GM12864 (cell line): ENCODE measurements at places on chromosomes 6 and 20.

DNA sequence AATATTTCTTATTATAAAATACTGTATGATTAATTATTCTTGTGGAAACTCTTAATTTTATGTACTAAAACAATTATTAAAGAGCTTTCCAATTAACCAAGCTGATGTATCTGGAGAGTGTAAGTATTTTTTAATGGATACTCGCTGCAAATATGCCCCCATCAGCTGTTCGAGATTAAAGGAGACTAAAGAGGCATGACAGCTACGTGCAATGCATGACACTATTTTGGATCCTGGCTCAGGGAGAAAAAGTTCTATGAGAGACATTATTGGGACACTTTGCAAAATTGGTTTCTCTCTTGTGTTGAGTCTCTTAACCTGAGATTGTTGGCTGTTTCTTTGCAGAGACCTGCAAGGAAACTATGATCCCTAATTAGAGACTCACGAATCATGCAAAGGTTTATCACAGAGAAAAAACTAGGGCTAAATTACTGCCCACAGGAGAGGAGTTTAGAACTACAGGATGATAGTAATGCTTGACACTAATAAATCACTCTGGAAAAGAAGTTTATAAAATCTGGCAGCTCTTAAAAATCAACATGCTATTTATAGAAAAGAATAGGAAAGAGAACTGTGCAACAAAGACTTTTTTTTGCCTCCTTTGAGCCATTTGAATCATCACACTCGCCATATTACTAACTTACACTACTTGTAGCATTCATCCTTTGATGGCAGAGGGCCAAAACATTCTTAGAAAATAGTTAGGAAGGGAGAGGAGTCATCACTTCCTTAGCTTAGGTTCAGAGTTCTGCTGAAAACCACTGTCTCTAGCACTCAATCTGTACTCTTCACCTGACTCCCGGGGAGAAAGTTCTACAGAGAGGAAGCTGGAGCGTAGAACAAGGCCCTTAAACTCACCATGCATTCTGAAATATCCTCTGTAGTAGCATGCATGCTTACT, 25.3 kb downstream of the NRN1 start:
- no peak for DNase-seq

DNA sequence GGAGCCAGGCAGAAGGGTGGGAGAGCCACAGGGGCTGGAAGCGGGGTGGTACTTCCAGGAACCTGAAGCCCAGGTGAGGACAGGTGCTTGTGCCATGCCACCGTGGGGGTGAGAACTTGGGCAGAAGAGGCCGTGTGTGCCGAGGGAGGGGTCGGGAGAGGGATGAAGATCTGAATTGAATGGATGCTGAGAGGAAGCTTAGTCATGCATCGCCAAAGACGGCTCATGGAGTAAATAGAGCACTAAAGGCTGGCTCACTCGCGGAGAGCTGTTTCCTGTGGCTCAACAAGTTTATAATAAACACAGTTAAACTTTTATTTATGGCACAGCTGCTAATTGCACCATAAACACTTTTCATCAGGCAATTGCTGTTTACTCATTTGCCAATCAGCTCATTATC, 21.7 kb upstream of the MYT1 start:
- no peak for DNase-seq

- DNase-seq: no peak
These were observed 11.4 kb downstream of the TRIM38 start for GRCh38 chr6:25973923-25974555.

- no peak for DNase-seq
These were observed 37.8 kb upstream of the SMAP1 start for GRCh38 chr6:70629929-70630328.

GRCh38 chr6:98843271-98844243, 9.2 kb downstream of the POU3F2 start:
- DNase-seq: no peak

- no peak for DNase-seq
These were observed 15.7 kb upstream of the QKI start for GRCh38 chr6:163398815-163399214.

GRCh38 chr6:37136821-37137200, 33.1 kb upstream of the PIM1 start:
- no peak for DNase-seq

DNA sequence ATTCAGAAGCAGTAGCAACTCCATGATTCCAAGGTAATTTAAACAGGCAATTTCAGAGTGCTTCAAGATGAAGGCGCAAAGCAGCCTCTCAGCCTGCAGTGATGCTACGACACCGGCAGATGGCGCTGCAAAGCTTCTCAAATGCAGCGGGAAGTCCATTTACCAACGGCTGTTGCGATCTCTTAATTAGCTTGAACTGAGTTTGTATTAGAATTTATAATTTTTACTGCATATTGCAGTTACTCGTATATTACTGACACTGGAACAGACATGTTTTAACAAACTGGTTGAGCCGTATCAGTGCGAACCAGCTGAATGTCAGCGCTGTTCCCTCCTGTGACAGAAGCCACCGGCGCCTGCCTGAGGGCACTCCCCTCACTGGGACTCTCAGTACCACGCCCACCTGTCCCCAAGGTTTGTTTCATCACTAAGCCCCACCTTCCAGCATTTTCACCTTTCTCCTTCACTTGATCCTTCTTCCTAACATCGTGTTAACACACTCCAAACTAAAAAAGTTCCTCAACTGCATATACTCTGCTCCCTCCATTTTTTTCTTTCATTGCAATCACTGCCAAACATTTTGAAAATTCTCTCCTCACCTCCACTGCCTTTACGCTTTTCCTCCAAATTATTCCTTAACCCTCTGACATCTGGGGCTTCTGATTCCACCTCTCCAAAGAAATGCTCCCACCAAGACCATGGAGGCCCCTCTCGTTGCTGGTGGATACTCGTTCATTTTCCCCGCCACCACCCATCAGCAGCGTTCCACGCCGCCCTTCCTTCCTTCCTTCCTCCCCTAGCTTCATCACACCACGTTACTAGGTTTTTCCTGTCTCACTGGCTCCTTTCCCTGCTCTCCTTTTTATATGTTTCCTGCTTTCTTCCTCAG, 14.5 kb downstream of the GNL1 start:
- DNase-seq: peak; percentile 70

DNA sequence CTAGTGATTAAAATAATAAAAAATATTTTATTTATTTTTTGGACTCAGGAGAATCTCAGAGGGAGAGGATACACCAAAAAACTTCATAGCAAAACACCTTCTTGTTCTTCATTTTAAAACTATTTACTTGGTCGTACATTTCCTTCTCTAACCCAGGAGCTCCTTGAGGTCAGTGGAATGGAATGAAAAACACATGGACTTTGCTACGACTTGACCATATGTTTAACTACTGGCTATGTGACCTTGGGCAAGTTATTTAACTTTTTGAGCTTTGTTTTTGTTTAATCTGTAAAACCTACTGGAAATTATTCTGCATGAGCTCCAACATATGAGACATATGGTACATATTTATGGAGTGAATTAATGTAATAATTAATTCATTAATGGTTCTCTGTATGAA, 1005.5 kb upstream of the CITED2 start:
- DNase-seq: no peak

- no peak for DNase-seq
These were observed 71.3 kb upstream of the FOXC1 start for GRCh38 chr6:1538369-1538768.

GRCh38 chr6:1821164-1821512, 211.4 kb downstream of the FOXC1 start:
- DNase-seq: no peak

GRCh38 chr6:12750416-12750815, 33.8 kb downstream of the PHACTR1 start:
- no peak for DNase-seq

DNA sequence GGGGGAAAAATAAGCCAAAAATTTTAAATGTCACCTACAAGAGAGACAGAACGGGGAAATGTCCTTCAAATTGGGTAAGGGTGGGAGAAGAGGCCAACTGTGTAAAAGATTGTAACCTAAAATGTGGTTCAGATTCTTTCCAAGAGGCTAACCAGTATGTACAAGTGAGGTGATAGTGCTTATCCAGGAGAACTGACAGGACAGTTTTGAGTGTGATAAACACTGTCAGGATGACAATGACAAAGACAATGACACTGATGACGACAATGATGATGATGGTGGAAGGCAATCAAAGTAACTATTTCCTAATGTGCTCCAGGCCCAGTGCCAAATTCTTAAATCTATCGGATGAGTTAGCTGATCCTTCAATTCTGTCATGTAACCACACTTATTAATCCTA, 57.3 kb downstream of the TASP1 start:
- no peak for DNase-seq

DNA sequence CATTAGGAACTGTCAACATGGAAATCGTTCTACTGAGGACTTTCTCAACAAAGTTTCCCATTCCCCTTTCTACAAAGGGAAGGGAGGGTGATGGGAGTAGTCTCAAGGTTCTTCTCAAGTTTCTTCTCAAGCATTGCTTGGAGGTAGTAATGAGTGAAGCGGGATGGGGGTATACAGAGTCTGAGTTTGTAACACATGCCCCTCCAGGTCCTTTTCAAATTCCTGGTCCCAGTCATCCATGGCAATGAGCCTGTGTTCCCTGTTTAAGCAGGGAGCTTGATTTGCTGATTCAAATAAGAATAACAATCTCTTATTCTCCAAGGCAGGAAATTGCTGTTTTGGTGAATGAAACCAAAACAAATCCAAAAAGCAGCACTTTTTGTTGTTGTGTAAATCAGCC, 45.5 kb downstream of the MYLK4 start:
- no peak for DNase-seq

- DNase-seq: no peak
These were observed 131.4 kb upstream of the TRAF3IP2 start for GRCh38 chr6:111737065-111737521.

DNA sequence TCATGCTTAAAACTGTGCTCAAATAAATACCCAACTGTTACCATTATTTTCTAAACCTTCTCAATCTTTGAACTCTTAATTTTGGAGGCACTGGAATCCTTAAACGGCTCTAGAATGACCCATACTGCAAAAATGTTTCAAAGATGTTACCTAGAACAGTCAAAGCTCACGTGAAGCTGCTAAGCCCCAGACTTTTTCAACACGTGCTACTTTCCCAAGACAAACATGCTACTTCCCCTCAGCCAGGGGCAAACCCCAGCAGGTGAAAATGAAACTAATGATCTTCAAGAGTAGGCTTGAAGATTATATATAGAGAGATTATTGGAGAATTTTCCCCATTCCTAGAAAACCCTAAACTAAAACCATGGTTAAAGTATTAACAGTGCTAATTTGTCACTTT, 28.1 kb downstream of the HUS1B start:
- DNase-seq: no peak

DNA sequence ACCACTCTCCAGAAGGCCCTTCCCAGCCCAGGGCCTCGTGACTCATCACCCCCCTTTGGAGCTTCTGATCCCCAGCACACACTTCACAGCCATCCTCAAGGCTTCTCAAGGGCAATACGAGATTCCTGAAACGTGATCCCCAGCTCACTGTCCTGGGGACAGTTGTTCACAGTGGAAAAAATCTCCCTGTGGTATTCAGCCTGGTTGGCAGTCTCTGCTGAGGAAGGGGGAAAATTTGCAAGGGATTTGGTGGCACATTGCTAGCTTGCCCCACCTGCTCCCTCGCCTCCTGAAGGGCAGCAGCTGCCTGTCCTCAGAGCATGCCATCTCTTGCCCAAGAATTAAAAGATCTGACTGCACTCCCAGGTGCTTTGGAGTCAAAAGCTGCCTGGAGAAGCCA, 20.7 kb upstream of the PKHD1 start:
- DNase-seq: no peak

DNA sequence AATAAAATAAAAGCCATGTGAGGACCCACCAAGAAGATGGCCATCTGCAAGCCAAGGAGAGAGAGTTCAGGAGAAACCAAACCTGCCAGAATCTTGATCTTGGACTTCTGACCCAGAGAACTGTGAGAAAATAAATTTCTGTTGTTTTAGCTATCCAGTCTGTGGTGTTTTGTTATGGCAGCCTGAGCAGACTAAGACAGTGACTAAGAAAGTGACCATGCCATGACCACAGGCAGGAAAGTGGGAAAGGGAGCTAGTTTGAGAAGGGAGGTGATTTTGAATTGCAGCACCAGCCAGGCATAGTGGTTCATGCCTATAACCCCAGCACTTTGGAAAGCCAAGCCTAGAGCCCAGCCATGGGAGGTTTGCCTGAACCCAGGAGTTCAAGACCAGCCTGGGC, 21.9 kb upstream of the C6orf62 start:
- no peak for DNase-seq

DNA sequence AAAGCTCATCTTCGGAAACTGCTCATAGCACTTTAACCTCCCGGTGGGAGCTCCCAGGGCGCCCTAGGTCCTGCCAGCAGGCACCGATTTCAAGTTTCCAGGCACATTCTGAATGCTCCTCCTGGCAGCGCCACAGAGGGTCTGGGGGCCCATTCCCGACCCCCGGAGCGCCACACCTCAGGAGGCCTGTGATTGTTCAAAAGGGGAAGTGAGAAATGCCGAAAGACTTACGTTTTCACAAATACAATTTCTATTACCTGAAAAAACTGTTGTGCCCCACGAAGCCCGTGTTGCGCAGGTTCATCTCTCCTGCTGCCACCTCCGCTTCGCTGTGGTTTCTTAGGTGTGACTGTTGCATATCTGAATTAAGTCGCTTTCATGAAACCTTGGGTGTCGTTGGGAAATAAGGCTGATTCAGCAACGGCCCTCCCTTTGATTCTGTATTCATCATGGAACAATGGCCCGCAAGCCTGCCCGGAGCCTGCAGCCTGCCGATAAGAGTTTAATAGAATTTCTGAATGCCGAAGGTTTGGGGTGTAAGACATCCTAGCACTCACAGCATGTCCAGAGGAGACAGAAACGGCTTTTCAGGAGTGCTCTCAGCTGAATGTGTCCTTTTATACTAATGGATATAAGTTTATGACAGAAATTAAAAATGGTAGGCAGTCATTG, 1.9 kb upstream of the MYT1 start:
- DNase-seq: no peak

DNA sequence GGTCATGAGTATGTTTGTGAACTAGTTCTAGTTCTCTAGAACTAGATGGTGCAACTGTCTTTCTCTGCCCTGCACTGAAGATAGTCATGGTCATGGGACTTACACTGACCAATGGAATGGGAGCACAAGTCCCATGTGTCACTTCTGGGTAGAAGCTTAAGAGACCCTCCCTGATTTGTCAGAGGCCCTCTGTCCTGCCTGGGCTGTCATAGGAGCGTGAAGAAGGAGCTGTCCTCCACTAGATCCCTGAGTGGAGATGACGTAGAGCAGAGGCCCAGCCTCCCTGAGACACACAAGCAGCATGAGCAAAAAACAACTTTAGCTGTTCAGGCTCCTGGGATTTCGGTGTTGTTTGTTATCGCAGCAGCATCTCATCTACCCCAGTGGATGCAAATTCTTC, 514.5 kb downstream of the PREX1 start:
- no peak for DNase-seq

DNA sequence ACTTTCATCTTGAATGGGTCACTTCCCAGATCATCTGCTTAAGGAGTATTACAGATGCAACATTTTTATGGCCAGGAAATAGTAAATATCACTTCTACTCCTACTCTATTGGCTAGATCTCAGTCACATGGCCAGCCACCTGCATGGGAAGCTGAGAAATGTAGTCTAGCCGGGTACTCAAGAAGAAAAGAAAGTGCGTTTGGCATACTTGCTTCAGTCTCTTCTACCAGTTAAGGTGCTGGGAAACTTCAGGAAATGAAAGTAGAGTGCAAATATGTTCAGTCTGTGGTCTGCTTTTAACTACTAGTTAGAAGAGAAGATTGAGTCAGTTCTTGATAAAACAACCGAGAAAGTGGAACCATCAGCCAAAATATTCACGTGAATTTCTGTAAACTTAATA, 129.2 kb downstream of the PDSS2 start:
- peak; percentile 68 for DNase-seq
